Activated CD4-positive, alpha-beta T cell treated with anti-CD3 and anti-CD28 coated beads, Interleukin-2, Interleukin-6, amounts not matched to agents 100 ng/mL and 50 ng/mL, durations not matched to agents 16 hours and 8 hours (primary cell): ENCODE measurements at places on chromosomes 16 and 17.

- DNase-seq: no peak
These were observed 28.9 kb downstream of the OR1D5 start for GRCh38 chr17:3034578-3034920.

- no peak for DNase-seq
These were observed 123.6 kb downstream of the CDYL2 start for GRCh38 chr16:80680839-80681238.

DNA sequence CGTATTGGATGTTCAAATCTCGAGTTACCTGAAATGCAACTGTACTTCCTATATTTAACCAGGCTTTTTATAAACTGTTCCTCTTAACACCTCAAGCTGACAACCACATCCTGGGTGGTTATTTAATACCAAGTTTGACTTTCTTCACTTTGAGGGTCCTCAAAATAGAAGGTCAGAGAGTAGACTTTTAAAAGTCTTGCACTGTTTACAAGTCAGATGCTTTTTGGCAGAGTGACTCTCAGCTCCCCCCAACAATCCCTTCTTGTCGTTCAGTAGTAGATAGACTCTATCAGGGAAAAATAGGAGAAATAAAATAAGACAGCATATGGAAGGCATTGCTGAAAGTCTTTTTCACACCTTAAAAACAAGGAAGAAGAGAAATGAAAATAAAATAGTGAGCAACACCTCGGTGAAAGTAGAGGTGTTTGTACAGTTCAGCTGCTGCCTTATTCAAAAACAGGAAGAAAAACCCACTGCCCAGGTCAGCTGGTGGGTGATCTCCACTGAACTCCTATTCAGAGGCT is 650.4 kb downstream of the WWOX start:
- DNase-seq: no peak

GRCh38 chr16:72561-73548 is at the start of gene RHBDF1:
RHBDF1 (minus strand) TSS chr16:72631; CDS start chr16:65015, 7,616 bp downstream.
- no peak for DNase-seq

- no peak for DNase-seq
These were observed 11.2 kb downstream of the PIEZO1 start for GRCh38 chr16:88773812-88774291.

DNA sequence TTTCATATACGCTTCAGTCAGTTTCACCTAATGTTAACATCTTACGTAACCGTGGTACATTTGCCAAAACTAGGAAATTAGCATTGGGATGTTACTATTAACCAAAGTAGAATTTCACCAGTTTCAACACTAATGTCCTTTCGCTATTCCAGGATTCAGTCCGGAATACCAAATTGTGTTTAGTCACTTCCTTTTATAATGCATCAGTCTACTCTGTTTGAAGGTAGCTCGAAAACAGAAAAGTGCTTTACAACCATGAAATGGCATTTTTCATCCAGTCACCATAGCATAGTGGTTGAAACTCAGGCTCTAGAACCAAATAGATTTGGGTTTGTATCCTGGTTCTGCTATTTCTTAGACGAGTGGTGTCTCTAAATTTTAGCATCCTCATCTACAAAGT is 29.4 kb downstream of the AP2B1 start:
- no peak for DNase-seq

DNA sequence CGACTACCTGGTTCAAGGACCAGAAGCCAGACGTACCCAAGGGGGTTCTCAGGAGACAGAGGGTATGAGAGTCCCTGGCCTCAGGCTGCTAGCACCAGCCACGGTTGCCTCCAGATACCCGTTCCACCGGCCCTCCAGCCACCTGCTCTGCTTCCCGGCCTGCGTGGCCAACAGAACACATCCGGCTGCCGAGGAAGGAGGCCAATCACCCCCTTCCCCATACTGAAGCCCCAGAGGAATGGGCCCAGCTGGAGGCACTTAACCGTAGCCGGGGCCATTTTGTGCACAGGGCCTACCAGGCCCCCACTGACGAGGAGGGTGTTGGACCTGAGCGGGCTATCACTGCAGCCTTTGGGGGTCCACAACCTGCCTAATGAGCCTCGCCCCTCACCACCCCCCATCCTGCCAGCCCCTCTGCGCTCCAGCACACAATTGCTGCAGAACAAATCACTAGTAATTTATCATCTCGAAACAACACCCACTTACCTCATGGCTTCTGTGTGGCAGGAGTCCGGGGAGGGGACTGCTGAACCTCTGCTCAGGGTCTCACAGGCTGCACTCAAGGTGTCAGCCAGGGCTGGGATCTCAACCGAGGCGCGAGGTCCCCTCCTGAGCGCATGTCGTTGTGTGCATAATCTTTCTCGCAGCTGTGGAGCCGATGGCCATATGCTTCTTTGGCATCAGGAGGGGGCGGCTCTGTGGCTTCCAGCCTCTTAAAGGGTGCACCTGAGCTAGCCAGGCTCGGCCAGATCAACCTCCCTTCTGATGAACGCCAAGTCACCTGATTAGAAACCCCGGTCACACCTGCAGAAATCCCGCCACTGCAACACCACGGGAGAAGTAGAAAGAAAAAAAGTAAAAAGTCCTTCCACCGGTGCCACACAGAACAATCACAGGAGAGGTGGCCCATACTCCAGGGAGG is 10.1 kb upstream of the KREMEN2 start:
- DNase-seq: no peak

DNA sequence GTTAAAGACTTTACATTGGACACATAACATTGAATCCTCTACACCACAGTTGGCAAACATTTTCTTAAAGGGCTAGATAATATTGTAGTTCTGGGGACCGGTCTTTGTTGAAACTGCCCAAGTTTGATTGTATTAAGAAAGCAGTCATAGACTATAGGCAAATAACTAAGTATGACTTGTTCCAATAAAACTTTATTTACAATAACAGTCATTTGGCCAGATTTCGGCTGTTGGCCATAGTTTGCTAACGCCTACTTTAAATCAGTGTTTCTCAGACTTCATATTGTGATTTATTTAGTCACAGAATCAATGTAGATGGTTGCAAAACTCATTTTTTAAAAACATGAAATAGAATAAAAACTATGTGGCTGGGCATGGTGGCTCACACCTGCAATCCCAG is 531.8 kb downstream of the XYLT1 start:
- no peak for DNase-seq

DNA sequence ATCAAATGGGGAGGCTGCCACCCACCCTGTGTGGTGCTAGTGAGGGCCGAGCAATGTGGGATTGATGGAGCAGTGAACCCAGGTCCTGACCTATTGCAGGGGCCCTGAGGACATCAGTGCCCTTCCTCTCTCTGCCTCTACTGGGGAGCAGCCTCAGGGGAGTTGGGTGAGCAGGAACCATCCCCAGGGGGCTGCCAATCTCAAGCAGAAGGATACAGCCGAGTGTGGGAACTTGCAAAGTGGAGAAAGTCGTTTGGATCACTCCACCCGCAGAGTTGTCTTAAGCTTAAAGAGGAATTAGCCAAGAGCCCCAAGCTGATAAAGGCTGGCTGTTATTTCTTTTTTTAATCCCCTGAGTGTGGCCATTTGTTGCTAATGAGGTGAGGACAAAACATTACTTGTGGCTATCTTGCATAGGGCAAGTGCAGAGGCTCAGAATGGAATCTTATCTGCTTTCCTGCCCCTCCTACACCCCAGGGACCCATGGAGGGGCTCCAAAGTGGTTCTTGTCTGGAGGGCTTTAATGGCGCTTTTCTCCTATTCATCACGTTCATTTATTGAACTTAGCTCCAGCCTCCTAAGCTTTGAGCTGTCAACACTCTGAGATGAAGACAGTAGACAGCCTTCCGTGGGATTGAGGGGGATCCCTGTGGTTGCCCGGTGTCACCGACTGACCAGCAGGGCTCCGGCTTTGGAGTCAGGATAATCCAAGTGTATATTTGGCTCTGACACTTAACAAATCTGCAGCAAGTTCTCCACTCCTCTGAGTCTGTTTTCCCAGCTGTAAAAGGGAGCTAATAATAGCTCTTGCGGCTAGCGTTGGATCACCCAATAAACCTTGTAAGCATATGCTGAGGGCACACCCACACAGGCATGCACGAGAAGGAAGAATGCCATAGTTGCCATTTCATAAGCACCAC is 45.1 kb downstream of the MYH11 start:
- DNase-seq: no peak

DNA sequence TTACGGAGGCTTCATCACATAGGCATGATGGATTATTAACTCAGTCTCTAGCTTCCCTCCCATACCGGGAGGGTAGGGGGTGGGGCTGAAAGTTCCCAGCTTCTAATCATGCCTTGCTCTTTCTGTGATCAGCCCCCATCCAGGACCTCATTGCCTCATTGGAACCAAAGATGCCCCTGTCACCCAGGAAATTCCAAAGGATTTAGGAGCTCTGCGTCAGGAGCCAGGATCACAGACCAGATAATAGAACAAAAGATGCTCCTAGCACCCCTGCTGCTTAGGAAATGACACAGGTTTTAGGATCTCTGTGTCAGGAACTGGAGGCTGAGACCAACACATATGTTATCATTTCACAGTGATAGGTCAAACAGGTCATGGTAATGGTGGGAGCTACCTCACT is 9.7 kb downstream of the USB1 start:
- DNase-seq: no peak

DNA sequence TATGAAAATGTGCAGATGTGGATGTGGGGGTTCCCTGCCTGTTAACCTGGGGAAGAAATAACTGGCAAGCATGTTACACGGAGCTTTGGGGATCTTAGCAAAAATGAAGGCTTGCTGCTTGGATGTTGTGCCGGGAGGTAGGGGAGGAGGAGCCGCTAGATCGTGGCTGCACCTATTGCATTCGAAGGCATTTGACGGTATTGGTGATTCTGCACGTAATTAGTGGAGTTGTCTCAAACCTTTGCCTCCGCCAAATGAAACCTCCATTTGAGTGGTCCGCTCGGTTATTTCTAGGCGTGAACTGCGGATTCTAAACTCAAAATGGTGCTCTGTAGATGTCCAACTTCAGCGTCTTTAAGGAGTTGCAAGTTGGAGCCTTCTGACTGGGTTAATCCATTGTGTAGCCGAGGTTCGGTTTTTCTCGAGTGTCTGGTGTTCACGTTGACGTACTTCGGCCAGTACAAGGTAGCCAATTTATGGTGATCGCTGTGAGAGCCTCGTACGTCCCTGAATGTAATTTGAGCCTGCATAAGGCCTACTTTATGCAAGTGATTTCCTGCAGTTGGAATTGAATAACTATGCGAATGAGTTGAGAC is 1.5 kb downstream of the TNRC6C start:
- DNase-seq: peak; percentile 27

DNA sequence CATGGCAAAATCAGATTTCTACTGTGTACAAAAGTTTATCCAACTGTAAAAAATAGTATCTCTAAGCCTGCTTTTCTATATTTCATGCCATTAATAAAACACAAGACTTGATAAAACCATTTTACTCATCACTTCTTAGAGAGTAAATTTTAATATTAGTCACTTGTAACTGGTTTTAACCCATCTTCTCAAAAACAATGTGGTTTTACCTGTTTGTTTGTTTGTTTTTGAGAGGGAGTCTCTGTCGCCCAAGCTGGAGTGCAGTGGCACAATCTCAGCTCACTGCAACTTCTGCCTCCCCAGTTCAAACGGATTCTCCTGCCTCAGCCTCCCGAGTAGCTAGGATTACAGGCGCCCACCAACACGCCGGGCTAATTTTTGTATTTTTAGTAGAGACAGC is 32.1 kb downstream of the UBE2G1 start:
- DNase-seq: no peak

DNA sequence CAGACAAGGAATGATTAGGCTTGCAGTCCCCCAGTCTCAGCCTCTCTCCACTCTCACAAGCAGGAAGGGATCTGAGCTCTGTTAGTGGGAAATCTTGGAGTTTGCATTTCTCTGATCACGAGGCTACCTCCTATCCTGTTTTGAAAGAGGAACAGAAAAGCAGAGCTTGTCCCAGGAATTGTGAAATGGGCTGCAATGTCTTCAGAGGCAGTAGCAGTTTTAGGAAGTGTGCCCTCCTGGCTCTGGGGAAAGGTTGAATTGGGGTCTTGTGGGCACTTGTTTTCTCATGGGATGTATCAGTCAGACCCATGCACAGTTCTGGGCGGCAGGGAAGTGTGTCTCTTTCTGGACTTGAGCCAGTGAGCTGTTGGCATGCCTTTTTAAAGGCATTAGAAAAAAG is 22.8 kb downstream of the NUP85 start:
- DNase-seq: no peak

- DNase-seq: no peak
These were observed 17.9 kb downstream of the NME2 start for GRCh38 chr17:51184124-51184523.

DNA sequence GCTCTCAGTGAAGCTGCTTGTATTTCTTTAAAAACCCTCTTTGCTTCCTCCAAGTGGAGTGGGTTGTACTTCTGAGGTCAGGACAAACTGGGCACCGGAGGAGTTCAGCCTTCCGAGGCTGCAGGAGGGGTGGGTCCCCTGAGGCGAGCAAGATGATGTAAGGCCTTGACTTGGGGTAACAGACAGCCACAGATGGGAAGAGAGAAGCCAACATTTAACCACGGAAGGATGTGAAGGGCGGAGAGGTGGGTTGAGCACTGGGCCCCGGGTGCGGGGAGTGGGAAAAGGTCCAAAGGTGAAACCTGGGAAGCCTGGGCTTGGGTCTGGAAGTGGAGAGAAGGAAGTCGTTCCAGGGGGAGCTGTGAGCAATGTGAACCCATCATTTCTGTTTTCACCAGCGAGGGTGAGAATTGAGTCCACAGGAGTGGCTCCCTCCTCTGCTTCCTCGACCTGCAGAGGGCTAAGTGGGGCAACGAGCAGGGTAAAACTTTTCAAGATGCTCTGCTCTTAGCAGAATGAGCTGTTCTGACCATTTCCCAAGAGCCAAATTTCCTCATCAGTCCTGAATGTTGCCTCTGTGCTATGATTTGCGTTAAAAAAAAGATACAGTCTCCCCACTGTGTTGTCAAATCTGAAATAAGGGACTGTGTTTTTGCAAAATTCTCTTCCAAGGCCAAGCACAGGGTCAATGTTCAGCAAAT is 137.7 kb upstream of the CRHR1 start:
- DNase-seq: no peak

DNA sequence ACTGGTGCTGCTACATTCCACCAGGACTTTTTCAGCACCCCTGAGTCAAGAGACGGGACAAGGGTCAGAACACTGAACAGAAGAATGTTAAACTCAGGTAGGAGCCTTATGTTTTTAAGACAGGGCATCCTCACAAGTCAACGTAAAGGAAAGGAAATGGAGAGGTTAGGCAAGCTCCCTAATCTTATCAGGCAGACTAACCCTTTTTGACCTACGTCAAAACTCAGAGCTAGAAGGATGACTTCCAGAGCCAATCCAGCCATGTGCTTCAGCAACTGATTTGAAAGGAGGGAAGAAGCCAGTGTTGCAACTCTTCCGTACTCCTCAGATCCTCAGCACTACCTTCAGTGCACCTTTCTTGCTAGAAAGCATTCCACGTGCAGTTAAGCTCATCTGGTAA is 46.8 kb downstream of the REXO5 start:
- no peak for DNase-seq

- no peak for DNase-seq
These were observed 12.4 kb downstream of the NAT9 start for GRCh38 chr17:74763565-74764387.

GRCh38 chr17:30824002-30824355 is 513 bp downstream of the CRLF3 start:
- DNase-seq: no peak

GRCh38 chr17:6641247-6641863 is 495 bp downstream of the TXNDC17 start:
- no peak for DNase-seq

GRCh38 chr17:79272666-79273219 is 198.1 kb downstream of the ENGASE start:
- no peak for DNase-seq

GRCh38 chr17:61413661-61414126 is 14.1 kb downstream of the TBX2 start:
- DNase-seq: no peak
